Smooth muscle cell of bladder (primary cell): ENCODE measurements at places on chromosomes 12 and 14. TPM values are rescaled to one million over a fixed set of nuclear protein-coding genes. Genes with fewer than 3 reads are reported as not detected.

The WDR89 gene
- 8.8 and 11.6 TPM in 2 replicates for total RNA-seq

The CCDC38 gene
- total RNA-seq: not detected in 2 replicates

The MRPS35 gene
- 40.7 and 43.5 TPM in 2 replicates for total RNA-seq

The NTN4 gene
- 47.8 and 76.1 TPM in 2 replicates for total RNA-seq

The MANSC4 gene
- total RNA-seq: not detected in 2 replicates

The SOX5 gene
- 6.1 and 8.0 TPM in 2 replicates for total RNA-seq

The KCNA5 gene
- not detected in 2 replicates for total RNA-seq

The ARHGEF25 gene
- total RNA-seq: 22.3 and 40.6 TPM in 2 replicates

The HOXC6 gene
- total RNA-seq: 0.18 and 0.28 TPM in 2 replicates

The BIN2 gene
- not detected in 2 replicates for total RNA-seq

The RAPGEF3 gene
- total RNA-seq: 1.00 and 2.1 TPM in 2 replicates

The ACSM4 gene
- total RNA-seq: not detected in 2 replicates

The ABCD4 gene
- total RNA-seq: 18.3 and 21.9 TPM in 2 replicates

The CRIP2 gene
- total RNA-seq: 22.7 and 23.2 TPM in 2 replicates

The KLRK1 gene
- not detected in 2 replicates for total RNA-seq

The CCNT1 gene
- 19.1 and 22.9 TPM in 2 replicates for total RNA-seq
